CD4-positive, alpha-beta T cell treated with Interferon gamma for 1 hour (primary cell): ENCODE measurements at places on chromosomes 11 and 22.

DNA sequence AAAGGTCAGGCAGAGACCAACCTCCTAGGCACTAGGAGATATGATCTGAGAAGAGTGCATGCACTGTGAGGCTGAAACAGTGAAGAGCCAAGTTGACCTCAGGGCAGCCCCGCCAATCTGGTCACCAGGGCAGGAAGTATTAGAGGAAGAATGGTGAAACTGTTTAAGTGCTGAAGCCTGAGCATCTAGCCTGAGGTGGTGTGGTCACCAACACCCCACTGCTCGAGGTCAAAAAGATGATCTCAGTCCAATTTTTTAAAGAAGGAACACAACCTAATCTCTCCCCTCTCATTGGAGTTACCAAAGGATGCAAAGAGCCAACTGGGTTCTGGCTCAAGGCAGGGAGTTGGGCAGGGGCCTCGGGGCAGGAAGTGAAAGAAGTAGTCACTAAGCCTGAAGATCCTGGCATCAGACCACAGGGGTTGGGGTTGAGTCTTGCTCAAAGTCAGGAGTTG lies 4.0 kb downstream of the APBB1 start:
- no peak for DNase-seq

DNA sequence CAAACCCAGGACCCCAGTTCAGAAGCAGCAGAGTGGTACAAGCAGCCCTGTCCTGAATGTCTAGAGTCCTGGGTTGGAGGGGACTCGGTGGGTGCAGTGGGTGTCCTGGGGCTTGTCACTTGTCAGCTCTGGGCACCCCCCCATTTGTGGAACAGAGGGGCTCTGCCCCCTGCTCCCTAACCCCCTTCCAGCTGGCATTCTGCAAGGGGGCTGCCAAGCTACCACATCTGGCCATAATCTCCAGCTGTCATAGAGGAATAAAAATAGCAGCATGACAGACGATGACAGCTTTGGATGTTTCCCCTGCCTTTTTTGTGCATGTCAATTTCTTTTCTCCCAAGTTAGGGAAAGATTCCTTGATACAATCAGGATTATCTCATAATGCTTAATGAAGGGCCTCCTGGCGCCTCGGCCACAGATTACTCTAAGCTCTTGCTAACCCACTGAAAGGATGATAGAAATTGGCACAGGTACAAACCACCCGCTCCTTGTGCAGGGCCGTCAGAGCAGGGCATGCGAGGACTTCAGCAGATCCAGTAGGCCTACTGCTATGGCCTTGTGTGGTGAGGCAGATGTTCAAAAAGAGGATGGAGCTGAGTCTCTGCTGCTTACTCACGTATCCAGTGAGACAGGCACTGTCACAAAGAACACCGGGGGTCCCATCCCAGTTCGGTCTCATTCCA lies 83.0 kb downstream of the ISX start:
- no peak for DNase-seq

DNA sequence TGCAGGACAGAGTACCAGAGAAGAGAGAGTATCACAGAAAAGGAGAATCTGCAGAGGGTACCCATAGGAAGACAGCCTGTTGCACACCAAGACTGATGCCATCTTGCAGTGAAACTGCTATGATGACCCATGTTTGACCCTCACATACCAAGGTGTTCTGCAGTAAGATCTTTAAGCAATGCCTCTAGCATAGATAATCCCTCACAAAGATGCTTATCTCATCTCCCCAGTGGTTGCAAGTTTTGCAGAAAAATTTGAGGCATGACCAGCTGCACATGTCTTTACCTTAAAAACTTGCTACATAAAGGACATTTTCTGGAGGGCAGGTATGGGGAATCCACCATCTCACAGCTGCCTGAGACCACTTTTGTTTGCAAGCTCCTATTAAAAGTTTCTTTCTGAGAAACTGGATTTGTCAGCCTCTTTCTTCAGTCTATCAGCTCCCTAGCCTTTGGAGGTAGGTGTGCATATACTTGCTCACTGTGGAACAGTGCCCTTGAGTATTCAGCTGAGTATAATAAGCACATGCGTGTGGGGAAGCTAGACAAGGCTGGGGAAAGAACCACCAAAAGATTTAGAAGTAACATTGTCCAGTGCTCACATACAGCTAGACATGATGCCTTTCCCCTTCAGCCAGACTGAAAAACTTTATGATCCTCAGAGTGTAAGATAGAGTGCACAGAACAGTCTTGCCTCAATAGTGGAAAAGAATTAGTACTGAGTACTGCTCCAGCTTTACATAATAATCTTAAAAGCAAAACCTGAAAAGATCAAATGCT lies 100.3 kb upstream of the TEAD1 start:
- DNase-seq, result no peak

DNA sequence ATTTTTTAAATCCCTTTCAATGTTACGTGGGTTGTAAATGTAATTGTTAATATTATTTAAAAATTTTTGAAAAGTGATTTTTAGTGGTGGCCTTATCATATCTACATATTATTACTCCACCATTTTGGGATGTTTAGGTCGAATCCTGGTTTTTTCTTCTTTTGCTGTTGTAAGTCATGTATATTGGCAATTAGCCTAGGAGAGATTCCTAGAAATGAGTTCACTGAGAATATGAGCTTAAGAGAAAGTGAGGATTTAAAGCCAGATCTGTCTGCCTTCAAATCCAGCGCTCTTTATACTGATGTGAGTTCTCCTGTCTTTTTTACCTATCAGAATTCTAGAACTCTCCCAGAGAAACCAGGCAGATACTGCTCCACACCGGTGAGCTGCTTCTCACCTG lies 56.1 kb downstream of the PTPRJ start:
- no peak for DNase-seq

GRCh38 chr22:42368379-42369249 lies 63.6 kb downstream of the NFAM1 start:
- no peak for DNase-seq

DNA sequence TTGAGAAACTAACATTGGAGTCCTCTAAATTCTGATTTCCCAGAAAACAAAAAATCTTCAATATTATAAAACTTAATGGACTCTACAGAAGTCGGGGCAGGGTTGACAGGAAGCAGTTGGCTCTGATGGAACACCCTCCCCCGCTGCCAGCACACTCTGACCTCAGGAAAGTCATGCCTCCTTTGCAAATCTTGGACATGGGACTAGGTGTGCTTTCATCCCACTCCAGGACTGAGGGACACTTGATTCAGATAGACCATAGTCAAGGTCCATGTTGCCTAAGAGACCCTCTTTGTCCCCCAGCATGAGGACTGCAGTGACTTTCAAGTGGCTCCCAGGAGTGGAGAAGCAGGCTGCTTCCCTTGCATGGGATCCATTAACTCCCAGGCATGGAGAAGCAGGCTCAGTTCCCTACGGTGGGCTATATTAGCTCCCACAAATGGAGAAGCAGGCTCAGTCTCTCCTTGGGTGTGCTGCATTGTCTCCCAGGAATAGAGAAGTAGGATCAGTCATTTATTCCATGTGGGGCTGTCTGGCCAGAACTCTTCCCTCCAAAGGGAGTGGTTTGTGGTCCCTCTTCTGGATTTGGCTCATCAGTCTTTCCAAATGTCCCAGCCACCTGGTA lies 38.3 kb downstream of the C22orf31 start:
- DNase-seq, result no peak
